ENCODE measurements at places on chromosomes 4 and X.
A peak's percentile ranks its signal among the peaks of the same experiment; 100 is the strongest.

GRCh38 chr4:159341522-159341921 is 238.6 kb downstream of the RAPGEF2 start:
- no peak for DNase-seq

GRCh38 chr4:118749347-118749988 is 64.3 kb downstream of the METTL14 start:
- DNase-seq = no peak

DNA sequence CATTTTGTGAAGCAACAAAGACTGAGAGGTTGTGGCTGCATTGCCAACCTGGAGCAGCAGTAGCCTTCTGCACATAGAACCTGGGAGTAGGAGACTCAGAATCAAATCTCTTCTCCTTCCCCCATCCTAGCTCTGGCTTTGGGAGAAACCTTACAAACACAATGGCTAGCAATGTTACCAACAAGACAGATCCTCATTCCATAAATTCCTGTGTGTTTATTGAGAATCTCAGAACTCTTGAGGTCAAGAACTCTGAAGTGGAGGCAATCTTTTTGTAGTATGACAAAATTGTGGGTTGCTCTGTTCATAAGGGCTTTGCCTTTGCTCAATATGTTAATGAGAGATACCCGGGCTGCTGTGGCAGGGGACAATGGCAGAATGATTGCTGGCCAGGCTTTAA is 406.7 kb upstream of the SPANXN1 start:
- DNase-seq = no peak

GRCh38 chr4:8694651-8695151 is 102.1 kb downstream of the CPZ start:
- DNase-seq = no peak

GRCh38 chrX:138858951-138859350 is 147.4 kb upstream of the FGF13 start:
- no peak for DNase-seq

DNA sequence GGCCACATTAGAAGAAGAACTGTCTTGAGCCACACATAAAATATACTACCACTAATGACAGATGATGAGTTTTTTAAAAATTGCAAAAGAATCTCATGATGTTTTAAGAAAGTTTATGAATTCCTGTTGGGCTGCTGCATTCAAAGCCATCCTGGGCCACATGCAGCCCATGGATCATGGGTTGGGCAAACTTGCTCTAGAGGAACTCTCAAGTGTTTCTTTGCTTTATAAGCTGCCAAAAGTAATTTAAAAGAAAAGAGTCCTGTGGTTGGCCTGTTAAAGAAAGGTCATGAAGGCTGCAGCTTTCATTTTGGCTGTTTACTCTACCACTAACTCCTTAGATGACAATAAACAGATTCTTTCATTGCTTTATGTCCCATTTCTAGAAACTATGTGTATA is 218.2 kb downstream of the SCFD2 start:
- no peak for DNase-seq

- DNase-seq = peak; percentile 40
Observed at GRCh38 chrX:40012039-40012867, 85.5 kb downstream of the BCOR start.

DNA sequence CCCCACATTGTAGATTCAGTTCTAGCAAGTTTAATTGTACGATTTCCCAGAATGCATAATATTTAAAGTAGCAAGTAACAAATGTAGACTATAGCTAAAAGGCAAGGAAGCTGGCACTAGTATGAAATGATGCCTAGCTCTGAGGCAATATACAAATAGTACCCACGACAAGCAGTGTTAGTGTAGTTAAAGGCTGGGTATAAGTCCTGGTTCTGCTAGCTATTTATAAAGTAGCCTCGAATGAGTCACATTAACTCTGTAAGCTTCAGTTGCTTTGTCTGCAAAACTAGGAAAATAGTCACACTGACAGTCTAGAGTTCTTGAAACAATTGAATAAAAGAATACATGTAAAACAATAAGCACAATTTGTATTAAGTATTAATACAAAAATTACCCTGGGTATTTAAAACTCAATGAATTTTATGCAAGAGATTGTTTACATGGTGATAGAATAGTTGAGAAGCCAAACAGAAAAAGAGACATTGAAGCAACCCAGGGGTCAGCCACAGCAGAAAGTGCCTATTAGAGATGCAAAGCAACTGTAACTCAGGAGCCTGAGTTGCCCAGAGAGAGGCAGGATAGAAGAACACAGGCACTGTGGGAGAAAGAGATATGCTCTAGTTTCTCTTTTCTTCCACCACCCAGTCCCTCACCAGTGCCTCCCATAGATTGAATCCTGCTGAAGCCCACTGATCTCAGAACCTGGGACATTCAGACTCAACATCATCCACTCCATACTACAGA is 949.0 kb downstream of the C4orf33 start:
- DNase-seq = no peak

DNA sequence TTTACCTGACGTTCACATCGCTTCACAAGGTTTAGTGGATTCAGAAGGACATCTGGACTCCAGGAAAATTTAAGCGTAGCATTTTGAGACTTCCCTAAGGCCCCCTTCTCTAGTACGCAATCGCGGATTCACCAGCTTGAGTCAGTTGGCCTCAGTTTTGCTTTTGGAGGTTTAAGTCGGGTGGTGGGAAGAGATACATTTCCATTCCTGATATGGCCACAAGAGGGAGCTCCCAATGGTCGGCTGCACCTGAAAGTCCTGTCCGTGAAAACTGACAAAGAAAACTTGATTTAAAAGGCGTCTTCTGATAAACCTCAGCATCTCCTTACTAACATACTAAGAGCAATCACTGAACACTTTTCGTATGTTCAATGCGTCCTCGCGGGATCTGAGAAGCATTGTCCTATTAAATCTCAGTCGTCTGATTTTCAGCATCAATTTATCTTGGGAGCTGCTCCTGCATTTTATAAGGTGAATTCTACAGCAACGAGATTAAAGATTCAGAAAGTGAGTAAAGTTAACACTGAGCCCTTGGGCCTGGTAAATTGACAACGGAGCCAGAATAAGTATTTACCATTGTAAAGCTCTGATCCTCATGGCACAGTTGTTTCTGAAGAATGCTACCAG is 50.6 kb downstream of the LGI2 start:
- DNase-seq = peak; percentile 63

- DNase-seq = no peak
Observed at GRCh38 chr4:106775636-106776035, 260.5 kb downstream of the DKK2 start.

DNA sequence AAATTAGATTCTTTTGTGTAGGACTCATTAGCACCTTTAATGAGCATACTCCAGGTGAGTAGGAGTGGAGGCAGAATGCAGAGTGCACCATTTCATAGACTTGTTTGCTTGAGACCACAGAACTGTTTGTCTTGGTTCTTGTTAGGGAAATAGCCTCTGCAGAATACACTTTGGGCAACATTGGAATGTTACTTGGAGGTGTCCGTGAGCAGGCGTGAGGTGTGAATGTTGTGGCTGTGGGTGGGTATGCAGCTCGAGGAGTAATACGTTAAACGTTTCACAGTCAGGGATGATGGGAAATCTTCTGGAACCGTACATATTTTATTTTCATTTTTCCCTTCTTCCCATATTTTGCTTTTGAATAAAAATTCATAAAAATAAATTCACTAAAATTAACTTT is 31.6 kb downstream of the PAQR3 start:
- no peak for DNase-seq

GRCh38 chrX:96538104-96538725 is 146.4 kb upstream of the DIAPH2 start:
- no peak for DNase-seq

GRCh38 chr4:8310306-8310705 is 40.8 kb downstream of the HTRA3 start:
- DNase-seq = peak; percentile 8

- DNase-seq = no peak
Observed at GRCh38 chr4:137685357-137685756, 153.1 kb upstream of the PCDH18 start.

DNA sequence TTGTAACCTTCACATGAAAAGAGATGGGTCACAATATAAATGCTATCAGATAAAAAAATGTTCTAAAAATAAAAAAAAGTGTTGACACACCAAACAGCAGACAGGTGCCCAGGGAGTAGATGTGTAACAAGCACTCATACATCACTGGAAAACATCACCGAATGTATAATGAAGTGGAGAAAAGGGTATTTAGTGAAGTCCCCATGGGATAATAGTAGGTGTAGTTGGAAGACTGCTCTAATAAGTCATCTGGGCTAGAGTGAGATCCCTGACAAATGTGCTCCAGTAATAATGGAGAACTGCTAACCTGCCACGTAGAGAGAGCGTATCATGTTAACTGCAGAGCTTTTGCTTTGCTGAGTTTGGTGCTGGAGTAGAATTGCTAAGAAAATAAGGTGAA is 152.0 kb downstream of the GRIA2 start:
- no peak for DNase-seq

DNA sequence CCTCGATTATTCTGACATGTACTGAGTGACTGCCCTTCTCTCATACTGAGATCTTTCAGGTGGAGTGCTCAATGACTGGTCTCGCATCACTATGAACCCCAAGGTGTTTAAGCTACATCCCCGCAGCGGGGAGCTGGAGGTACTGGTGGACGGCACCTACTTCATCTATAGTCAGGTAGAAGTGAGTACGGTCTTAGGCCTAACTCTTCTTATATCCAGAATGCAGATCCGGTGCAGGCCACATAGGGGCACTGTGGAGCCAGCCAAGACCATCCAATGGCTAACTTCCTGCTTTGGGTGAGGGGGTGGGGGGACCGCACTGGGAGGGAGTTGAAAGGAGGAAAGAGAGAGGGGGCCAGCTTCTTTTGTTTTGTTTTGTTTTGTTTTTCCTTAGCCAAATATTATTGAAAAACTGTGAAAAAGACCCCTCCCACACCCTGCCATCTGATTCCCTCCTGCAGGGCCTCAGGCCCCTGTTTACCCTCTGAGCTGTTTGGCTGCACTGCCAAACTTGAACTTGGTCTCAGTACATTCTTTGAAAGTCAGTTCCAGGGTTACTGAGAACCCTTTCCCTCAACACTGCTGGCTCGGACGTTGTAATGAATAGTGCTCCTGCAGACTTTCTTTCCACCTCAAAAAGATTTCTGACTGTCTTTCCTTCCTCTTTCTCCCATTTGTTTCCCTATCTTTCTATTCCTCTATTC is 16.2 kb downstream of the AWAT2 start:
- DNase-seq = no peak

GRCh38 chrX:18424482-18425198 is 768 bp upstream of the CDKL5 start:
- DNase-seq = peak; percentile 22

GRCh38 chr4:153488006-153488891 is 22.1 kb downstream of the TMEM131L start:
- DNase-seq = no peak

Measured in uterus (tissue), 4 donors.